GM20000 (cell line): ENCODE measurements at places on chromosomes 11 and 22.

DNA sequence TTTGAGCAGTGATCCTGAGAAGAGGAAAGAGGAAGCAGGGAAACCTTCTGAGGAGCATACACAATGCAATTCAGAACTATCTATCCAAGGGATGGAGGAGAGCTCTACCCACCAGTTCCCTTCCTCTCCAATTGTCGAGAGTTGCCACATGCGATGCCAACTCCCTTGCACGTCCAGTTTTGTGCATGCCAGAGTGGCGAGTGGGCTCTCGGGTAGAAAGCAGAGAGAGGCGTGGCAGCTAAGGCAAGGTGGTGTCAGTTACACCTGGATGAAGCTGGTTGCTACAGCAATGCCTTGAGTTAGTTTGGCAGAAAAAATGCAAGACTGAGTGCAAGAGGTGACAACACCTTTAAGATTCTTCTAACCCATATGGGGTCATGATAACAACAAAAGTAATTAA, 420.4 kb upstream of the CCDC90B start:
- no peak for DNase-seq

DNA sequence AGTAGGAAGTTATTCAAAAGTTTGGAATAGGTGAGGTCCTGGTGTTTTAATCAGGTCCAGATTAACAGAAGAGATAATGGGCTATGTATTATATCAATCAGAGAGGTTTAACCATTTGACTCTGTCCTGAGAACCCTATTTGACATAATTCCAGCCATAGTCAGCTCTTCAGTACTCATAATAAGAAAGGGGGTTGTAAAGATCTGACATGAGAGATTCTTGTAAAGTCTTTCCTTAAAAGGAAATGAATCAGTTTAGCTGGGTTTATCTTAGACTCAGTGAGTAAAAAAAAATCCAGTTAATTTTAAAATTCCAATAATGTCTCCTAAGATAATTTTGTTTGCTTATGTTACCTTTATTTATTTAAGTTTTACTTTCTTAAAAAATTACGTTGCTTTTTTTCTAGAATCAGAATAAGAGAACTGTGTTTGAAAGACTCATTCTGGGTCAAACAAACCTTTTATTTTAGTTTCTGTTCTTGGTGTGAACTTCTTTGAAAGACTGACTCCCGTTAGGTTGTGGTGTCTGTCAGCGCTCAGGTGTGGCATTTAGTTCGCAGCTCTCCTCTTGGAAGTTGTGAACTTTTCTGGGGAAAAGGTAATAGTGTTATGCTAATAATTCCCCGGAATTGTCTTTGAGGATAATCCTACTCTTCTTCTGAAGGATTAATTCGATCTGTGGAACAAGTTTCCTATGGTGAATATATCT, 20.5 kb downstream of the NUCB2 start:
- DNase-seq, result no peak

DNA sequence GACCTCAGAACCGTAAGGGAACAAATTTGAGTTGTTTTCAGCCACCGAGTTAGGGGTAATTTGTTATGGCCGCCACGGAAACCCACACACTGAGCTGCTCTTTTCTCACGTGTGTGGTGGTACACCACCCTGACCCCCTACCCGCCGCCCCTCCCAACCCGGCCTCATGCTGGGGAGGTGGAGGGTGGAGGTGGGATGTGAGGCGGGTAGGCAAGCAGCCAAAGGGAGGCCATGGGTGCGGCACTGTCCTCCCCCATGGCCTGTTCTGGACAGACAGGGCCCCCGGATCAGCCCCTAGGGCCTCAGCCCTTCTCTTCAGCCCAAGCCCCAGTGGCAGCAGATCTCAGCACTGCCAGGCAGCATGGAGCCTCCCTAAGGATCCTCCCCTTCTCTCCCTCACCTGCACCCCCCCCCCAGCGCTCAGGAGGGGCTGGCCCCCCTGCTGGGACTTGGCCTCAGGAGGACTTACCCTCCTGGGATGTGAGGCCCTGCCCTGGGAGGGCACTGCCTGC, 7.9 kb downstream of the PRR5 start:
- DNase-seq, result no peak

GRCh38 chr11:46069595-46069994, 51.7 kb downstream of the PHF21A start:
- DNase-seq, result no peak

DNA sequence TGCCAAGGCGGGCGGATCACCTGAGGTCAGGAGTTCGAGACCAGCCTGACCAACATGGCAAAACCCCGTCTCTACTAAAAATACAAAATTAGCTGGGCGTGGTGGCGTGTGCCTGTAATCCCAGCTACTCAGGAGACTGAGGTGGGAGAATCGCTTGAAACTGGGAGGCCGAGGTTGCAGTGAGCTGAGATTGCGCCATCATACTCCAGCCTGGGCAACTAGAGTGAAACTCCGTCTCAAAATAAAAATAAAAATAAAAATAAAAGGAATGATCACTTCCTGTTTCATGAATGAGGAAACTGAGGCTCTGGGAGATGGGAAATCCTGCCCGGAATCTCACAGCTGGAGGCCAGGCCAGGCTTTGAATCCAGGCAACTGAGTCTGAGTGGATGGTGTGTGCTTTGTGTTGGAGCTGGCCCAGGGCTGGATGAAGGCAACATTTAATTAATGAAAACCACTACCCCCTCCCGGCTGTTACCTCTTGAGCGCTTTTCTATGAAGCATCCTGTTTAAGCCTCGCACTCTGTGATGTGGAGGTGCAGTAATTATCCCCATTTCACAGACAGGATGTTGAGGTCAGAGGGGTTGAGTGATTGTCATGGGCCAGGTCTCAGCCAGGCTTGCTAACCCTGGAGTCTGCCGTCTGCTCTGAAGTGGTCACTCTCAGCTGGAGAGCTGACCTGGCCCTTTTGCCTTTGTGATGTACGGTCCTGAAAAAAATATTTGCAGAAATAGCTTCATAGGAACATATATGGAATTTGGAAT, 27.8 kb downstream of the LRP5 start:
- DNase-seq, result peak; percentile 51

GRCh38 chr11:44224867-44225501, 85.0 kb downstream of the ALX4 start:
- DNase-seq, result no peak

GRCh38 chr11:73100578-73100977, 41.5 kb downstream of the FCHSD2 start:
- no peak for DNase-seq
